Hindlimb muscle (tissue), 1 donor: ENCODE measurements at places on chromosomes 12 and 14. TPM values are rescaled to one million over a fixed set of nuclear protein-coding genes. Genes with fewer than 3 reads are reported as not detected.

DNA sequence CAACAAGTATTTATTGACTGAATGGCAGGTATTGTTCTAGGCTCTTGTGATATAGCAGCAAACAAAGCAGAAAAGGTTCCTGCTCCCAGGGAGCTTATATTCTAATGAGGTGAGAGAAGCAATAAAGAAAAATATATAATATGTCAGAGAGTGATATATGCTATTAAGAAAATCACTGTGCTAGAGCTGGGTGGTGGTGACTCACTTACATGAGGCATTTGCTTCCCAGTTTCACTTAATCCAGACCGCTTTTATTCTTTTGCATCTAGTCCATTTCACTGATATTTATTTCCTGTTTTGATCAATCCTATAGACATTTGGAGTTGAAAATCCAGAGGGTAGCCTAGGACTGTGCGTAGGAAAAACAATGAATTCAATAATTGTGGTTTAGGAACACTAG, 17.5 kb downstream of the TRHDE start:
- no peak for DNase-seq

GRCh38 chr12:911191-911826, 38.2 kb downstream of the RAD52 start:
- no peak for DNase-seq

- DNase-seq = no peak
Observed at GRCh38 chr12:112808156-112808555, 16.6 kb downstream of the RPH3A start.

DNA sequence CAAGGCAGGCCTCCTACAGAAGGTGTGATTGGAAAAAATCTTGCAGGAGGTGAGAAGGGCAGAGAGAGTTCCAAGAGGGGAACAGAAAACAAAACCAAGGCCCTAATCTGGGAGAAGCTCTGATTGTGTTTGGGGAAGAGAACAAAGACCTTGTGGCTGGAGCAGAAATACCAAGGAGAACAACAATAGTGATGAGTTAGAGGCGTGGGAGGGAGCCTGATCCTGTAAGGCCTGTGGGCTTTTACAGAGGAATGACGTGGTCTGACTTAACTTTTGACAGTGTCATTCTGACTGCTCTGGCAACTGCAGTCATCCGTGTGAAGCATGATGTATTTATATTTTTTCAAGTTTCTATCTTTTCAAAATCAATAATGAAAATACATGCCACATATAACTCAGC, 200.6 kb downstream of the ANO4 start:
- no peak for DNase-seq

DNA sequence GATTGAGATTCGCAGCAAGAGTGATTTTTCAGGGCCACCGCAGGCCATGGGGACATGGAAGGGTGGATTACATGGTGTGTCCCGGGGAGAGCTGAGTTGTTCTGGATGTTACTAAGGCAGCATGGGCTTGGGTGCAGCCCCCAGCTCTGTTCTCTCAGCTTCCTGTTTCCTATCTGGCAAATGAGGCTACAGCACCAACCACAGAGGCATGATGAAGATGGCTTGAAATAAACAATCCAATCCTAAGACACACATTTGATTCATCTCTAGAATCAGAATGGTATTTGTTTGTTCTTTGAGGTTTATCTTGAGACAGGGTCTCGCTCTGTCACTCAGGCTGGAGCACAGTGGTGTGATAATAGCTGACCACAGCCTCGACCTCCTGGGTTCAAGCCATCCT, 21.6 kb downstream of the GLTP start:
- DNase-seq = no peak

DNA sequence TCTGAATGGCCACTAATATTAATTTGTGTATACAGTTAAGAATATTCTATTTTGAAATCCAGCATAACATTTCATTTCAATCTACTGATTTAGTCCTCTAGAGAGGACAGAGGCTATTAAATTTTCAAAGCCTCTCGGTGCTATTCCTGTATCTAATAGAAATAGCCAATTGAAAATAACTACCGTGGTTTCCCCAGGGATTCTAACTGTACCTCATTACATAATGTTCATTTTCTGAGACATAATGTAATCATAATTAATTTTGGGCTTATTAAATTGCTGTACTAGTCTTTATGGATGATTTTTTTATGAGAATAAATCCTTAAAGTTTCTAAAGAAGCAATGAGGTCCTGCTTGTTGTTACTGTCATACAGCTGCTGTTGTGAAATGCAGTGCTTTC, 38.6 kb upstream of the ACSS3 start:
- no peak for DNase-seq

DNA sequence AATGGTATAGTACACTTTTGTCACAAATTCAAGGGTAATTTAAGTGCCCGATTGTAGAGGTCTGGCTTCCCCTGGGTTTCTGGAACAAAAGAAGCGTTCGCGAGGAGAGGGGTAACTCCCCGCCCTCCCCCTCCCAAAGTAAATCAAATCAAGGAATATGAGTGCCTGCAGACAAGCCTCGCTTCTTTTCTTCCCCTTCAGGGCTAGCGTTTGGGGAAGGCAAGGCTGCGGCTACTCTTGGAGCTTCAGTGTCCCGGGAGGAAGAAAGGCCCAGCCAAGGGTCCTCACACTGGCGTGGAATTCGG, 456 bp upstream of the TMPO start:
- DNase-seq = no peak

- no peak for DNase-seq
Observed at GRCh38 chr14:67650694-67651093, 23.7 kb downstream of the VTI1B start.

DNA sequence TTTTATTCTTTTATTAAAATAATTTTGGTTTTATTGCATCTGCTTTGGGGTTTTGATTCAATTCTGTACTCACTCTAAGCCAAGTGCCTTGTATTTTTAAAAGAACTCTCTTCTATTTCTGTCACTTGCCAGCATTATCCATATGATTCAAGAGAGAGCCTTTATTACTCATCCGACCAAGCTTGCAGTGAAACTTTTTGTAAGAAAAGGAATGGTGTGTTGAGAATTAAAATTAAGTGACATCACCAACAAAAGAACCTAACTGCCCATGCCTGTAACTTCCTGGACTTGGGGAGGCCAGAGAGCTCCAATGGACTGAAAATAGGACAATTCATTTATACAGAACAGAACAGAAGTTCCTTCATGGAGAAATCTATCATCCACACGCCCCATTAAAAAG, 52.1 kb downstream of the GALNT4 start:
- DNase-seq = no peak

GRCh38 chr12:46711756-46712155, 114.0 kb downstream of the SLC38A4 start:
- no peak for DNase-seq

DNA sequence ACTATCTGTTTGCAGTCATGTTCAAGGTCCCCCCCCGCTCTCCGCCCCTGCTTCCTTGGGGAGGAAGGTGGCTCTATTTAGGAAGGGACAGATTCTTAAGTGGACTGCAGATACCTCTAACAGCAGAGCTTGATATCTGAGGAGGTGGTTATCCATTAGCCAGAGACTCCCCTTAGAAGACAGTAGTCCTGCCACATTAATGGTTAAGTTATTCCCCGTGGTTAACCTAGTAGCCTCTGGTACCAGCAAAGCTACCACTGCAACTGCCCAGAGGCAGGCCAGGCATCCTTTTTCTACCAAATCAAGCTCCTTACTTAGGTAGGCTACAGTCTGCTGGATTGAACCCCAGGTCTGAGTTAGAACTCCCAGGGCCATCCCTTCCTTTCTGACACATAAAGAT, 162.1 kb upstream of the AVPR1A start:
- DNase-seq = no peak

DNA sequence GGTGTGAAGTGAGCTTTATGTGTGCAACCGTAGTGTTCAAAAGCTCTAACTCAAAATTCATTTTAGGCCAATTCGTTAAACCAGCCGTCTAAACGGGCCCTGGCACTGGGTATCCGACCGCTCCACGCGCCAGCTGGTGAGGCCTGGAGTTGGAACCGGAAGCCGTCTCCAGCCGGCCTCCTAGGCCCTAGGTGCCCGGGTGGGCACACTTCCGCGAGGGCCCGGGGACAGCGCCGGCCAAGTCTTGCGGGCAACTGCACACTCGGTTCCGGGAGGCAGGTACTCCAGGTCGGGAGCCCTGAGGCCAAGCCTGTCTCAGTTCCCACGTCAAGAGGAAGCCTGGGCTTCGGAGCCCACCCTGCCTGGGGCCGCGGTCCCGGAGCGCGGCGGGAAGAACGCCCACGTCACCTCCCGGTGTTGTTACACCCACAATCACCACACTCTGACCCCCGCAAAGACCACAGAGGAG, 16.2 kb downstream of the OTX2 start:
- no peak for DNase-seq

Gene AKAP3
- polyA plus RNA-seq = 1.0 TPM

Gene PTPRB
- polyA plus RNA-seq = 15.9 TPM

Gene AKAP6
- polyA plus RNA-seq = 67.7 TPM

Gene KRT77
- 0.32 TPM for polyA plus RNA-seq

Gene CMKLR1
- polyA plus RNA-seq = 4.5 TPM

Gene CARMIL3
- polyA plus RNA-seq = 0.10 TPM

Gene MYO1H
- 0.25 TPM for polyA plus RNA-seq

Gene COQ6
- polyA plus RNA-seq = 49.3 TPM
